Testis (tissue), 5 donors: ENCODE measurements at places on chromosomes 3 and 15. TPM values are rescaled to one million over a fixed set of nuclear protein-coding genes. Genes with fewer than 3 reads are reported as not detected.
A peak's percentile ranks its signal among the peaks of the same experiment; 100 is the strongest.

DNA sequence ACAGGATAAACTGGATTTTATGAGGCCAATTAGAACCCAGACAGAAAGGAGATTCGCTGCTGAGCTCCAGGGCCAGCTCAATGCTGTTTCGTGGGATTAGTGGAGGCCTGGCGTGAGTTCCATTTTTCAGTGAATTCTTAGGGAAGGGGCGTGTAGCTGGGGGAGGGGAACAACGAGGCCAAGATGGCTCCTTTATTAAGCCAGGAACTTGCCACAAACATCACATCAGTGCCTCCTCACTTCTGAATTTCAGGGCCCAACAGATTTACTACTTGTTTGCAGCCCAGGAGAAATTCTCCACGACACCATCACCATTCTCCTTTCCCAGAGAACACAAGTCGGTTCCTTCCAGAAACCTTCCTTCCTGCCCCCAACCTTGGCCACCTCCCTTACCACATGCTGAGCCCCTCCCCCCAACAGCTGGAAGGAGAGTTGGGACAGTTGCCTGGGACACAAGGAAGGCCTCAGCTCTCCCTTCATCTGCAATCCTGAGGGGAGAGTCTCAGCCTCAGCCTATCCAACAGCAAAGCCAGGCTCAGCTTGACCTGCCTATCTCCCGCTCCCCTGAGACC lies 5.8 kb downstream of the IGDCC4 start:
- DNase-seq: peak; percentile 73

The SLC35G2 gene
- 22.1 TPM for total RNA-seq

GRCh38 chr15:48423896-48424475 lies 92.8 kb downstream of the DUT start:
- DNase-seq: no peak

GRCh38 chr3:31538801-31539200 lies 6.1 kb downstream of the STT3B start:
- no peak for DNase-seq

The LRRK1 gene
- total RNA-seq: 24.6 TPM

DNA sequence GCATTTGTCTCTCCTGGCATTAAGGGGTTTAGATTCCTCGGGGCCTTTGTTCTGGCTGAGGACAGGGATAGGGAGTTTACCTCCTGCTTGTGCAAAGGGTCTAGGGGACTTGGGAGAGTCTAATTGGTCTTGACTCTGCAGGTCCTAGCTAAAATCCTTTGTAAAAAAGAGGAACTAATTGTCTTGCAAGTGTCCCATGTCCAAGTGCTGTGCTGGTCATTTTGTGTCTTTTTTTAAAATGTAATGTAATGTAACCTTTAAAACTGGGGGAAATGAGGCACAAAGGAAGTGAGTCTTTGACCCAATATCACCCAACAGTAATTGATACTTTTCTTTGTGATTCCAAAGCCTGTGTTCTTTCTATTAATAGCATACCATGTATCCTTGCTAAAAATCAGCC lies 14.9 kb upstream of the C3orf80 start:
- no peak for DNase-seq

The ITIH4 gene
- total RNA-seq: 19.9 TPM

The ZNF80 gene
- 0.47 TPM for total RNA-seq

DNA sequence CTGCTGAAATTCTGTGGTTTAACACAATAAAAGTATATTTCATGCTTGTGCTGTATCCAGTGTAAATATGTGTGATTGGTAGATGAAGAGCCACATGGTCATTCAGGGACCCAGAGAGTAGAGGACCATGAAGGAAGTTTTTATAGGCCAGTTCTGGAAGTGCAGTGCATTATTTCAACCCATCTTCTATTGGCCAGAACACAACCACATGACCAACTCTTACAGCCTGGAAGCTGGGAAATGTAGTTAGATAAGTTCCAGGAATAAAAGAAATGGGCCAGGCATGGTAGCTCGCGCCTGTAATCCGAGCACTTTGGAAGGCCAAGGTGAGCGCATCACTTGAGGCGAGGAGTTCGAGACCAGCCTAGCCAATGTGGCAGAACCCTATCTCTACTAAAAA lies 21.4 kb upstream of the PRTG start:
- no peak for DNase-seq

- DNase-seq: no peak
Measured at GRCh38 chr3:23368731-23369130, 165.6 kb downstream of the UBE2E2 start.

The HDC gene
- 1.6 TPM for total RNA-seq

GRCh38 chr3:178325330-178325729 lies 210.9 kb upstream of the KCNMB2 start:
- no peak for DNase-seq

GRCh38 chr3:135878501-135878900 lies 87.0 kb upstream of the PPP2R3A start:
- DNase-seq: no peak

GRCh38 chr3:108131475-108132134 lies 40.8 kb upstream of the CD47 start:
- no peak for DNase-seq

- no peak for DNase-seq
Measured at GRCh38 chr15:78079298-78080087, 2.0 kb upstream of the TBC1D2B start.

The MUC4 gene
- 4.0 TPM for total RNA-seq

The GOLGA8R gene
- total RNA-seq: 24.6 TPM

DNA sequence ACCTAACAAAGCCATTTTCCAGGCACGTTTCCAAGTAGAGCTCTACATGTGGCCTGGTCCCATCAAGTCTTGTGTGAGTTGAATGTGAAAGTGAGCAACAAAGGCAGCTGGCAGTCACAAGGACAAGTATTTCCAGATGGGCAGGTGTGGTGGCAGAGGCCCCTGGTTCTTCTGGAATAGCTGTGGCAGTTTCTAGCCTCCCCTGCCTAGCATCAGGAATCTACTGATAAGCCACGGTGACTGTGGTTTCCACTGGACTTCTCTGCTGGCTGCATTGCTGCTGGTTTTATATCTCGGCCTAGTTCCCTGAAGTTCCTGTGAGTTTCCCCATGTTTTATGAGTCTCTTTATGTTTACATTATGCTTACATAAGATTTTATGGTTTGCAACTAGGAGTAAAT lies 117.7 kb downstream of the GOLIM4 start:
- DNase-seq: no peak

The HAPLN3 gene
- total RNA-seq: 4.8 TPM

DNA sequence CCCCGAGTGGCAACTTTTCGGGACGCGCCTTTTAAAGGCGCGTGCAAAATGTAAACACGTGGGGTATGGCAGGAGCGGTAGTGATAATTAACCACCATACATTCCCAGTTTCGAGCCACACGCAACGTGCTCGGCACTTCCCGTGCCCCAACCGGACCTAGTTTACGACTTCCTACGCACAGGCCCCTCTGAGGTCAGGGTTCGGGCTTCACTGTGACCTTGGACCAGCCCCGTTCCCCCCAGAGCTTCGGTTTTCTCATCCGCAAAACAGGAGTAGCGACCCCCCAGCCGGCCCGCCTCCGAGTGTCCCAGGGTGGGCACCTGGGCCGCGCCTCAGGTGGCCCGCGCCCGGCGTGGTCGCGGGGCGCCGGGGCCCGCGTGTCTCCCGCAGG lies 451 bp downstream of the CHCHD4 start:
- peak; percentile 85 for DNase-seq

DNA sequence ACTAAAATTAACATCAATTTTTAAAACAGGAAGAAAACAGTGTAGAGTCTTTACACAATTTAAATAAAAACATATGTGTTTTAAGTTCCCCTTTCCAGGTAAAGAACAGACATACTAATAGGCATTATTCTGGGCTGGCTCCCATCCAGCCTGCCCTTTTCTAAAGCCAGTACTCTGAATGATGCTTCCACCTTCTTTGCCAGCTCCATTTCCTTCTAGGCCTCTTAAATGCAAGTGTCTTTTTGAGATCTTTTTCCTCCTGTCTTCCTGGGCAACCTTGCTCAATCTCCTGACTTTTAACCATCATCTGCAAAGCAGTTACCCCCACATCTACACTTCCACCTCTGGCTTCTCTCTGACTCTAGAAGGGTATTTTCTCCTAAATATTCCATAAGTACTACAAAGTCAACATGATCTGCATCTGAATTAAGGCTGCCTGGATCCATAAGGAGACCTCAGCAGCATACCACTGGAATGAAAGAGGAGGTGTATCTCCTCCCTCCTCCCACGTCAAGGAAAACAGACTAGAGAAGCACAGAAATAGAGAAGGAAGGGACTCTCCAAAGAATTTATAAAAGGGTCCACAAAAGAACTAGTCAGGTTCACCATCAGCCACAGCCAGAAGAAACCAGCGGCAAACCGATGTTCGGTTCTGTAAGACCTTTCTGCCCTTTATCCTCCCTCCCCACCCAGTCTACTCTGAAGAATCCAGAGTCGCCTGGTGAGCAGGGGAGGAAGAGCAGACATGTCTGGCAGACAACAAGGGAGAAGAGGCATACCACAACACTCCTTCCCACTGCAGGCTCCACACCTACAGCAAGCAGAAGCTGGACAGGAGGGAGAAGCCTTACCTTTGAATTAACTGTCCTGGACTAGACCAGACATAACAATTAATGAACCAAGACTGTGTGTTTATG lies 47.1 kb downstream of the GOLIM4 start:
- no peak for DNase-seq

DNA sequence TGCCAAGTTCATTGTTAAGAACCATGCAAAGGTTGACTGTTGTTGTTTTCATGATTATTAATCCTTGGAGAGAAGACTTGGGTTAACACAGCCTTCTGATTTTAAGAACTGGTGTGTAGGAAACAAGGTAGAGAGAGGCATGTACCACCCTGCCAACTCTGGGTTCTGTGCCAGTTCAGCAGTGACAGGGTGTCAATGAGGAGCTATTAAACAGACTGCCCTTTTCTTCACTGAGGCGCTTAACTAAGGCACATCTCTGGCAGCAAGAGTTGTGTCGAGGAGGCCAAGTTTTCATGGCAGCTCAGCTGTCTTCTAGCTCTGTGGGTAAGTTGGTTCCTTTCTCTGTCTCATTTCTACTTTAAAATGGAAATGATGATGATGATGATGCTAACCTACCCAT lies 117.6 kb downstream of the FEZF2 start:
- no peak for DNase-seq

GRCh38 chr15:71685420-71685993 lies 124.8 kb upstream of the NR2E3 start:
- no peak for DNase-seq

GRCh38 chr15:78302579-78303312 lies 3.3 kb upstream of the SKIC8 start:
- DNase-seq: no peak

The GLCE gene
- 18.0 TPM for total RNA-seq

The APBA2 gene
- total RNA-seq: 37.7 TPM

The GPR149 gene
- total RNA-seq: 0.31 TPM

GRCh38 chr3:53813876-53814275 lies 32.3 kb downstream of the CHDH start:
- DNase-seq: peak; percentile 6

The CLDN18 gene
- total RNA-seq: 1.7 TPM

- no peak for DNase-seq
Measured at GRCh38 chr3:5264896-5265770, 77.6 kb downstream of the EDEM1 start.

The PTX3 gene
- 0.24 TPM for total RNA-seq

- no peak for DNase-seq
Measured at GRCh38 chr3:9739181-9739580, 7.6 kb downstream of the BRPF1 start.

DNA sequence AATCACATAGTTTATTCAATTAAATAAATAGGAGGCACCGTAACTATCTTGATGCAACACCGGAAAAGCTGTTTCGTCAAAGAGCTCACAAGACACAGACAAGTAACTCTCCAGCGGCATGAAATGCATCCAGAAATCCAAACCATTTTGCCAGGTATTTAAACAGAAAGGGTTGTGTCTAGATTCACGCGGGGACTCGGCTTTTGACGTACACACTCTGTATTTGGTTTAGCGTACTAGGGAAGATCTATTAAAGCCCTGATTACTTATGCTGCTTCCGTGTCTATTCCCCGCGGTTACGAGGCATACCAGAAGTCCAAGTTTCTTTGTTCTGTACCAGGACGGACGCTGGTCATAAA lies 718 bp downstream of the BNIP2 start:
- peak; percentile 62 for DNase-seq

DNA sequence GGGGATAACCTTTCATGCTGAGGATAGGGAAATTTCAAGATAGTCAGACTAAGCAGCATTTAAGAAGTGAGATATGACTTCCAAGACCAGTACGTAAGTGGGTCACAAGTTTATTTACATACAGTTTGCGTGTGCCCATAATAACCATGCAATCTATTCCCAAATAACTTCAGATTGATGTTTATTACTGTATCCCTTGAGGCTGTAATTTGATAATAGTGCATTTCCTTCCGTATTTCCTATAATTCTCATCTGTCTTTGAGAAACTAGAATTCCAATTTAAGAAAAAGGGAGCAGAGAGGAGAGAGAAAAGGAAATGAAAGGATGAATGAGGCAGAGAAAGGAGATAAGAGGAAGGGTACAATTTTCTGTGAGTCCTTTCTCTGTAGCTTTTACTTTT lies 1073.1 kb downstream of the EPHA3 start:
- no peak for DNase-seq

GRCh38 chr15:91414124-91414523 lies 314.1 kb downstream of the SV2B start:
- DNase-seq: no peak

DNA sequence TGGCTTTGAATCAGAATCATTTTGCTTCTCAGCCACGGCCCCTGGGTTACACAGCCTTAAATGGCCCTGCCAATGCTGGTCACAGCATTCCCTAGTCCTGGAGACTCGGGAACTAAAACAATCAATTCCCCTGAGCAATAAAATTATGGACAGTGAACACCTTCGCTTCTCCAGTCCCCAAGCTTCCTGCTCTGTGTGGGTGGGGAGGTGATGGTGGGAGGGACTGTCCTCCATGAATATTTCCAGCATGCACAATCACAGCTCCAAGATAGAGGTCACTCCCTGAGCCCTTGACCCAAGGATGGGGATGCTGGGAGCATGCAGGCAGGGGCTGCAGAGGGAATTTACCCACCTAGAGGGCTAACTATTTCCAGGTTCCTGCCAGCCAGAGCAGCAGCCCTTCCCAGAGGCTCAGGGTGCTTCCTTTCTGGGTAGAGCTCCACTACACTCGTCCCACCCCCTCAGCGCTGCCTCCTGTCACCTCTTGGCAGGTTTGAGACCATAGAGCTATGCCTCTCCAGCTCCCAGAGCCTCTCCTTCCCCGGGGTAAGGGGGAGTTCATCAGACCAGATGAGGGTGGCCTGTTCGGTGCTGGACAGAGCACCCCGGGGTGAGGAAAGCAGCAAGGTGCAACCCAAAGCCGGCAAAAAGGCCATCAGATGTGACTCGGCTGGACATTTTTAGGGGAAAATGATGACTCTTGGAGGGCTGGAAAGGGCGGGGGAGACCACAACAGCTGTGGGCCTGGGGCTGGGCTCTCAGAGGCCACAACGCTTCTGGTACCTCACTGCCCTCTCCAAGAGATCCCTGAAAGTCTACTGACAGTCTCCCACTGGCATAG lies 14.5 kb upstream of the CCDC33 start:
- no peak for DNase-seq

GRCh38 chr3:11544412-11545181 lies 99.1 kb downstream of the VGLL4 start:
- DNase-seq: no peak

The GOLGA6B gene
- total RNA-seq: 18.0 TPM
